ENCODE measurements at places on chromosomes 5 and 9.
A peak's percentile ranks its signal among the peaks of the same experiment; 100 is the strongest.

DNA sequence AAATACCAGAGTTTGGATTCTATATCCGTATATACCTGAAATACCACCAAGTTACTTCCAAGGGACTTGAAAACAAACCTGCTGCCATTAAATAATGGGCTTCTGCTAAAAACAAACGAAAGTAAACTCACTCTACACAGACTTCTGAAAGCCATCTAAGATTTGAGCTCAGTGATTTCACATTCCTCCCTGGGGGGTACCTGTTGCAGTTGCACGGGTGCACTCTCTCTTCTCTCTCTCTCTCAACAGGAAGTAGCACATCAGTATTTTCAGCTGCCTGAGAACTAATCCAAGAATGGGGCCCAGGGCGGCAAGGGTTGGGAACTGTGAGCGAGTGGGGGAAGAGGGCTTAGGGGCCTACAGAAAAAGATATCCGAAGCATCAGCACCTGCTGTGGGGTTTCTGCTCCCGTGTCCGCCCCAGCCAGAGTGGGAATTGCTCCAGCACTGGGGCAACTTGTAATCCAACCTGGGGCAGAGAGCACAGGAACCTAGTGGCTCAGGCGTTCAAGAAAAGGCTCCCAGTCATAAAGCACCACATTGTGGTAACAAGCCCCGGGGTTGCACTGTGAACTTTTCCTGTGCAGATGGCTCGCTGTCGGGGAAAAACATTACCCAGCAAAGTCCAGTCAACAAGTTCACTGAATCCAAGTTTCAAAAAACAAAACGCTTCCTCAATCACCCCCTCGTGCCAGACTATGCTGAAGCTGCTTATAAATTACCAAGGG, 99.8 kb downstream of the EFNA5 start:
- peak; percentile 7 for DNase-seq

GRCh38 chr9:69115621-69116020, 58.5 kb upstream of the TJP2 start:
- DNase-seq = no peak

GRCh38 chr5:31894141-31894540, 255.2 kb downstream of the PDZD2 start:
- no peak for DNase-seq

GRCh38 chr5:50745221-50745910, 78.9 kb downstream of the PARP8 start:
- DNase-seq = no peak

- no peak for DNase-seq
These were observed 46.7 kb downstream of the TNFSF8 start for GRCh38 chr9:114883709-114884108.

DNA sequence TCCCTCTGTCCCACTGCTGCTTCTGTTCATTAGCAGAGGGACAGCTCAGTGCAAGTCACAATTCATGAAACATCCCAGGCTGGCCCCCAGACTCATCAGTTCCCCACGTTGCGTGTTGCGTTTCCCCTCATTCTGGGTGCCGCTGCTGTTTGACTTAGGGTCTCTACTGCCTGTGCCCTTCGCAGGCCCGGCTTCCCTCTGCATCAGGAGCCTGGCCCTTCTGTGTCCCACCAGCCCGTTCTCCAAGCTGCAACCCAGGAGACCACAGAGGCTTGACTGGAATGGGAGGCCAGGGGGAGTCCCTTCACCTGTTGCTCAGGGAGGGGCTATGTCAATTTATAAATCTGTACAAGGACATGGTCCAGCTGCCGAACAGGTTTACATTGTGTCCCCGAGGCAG, 53.9 kb upstream of the SUSD3 start:
- DNase-seq = no peak

DNA sequence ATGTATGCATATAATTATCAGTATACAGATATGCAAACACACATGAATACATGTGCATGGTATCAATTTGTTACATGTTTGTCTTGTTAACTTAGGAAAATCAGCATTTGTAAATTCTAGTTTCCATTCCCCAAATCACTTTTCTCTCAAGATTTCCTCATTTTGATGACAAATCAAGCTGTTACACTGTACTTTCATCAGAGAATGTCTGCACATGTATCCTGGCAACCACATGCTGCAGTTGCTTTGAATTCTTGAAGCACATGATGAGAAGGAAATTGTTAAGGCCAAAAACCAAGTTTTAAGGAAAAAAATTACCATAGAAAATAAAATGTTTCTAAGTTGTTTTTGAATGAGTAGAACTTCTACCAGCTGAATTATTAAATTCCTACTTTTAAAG, 1834.5 kb downstream of the EFNA5 start:
- DNase-seq = no peak

GRCh38 chr5:129465776-129466344, 5.8 kb downstream of the ADAMTS19 start:
- no peak for DNase-seq

- no peak for DNase-seq
These were observed 10.8 kb upstream of the NUDT12 start for GRCh38 chr5:103573411-103573810.

- DNase-seq = no peak
These were observed 59.4 kb downstream of the GIN1 start for GRCh38 chr5:103060424-103060954.

DNA sequence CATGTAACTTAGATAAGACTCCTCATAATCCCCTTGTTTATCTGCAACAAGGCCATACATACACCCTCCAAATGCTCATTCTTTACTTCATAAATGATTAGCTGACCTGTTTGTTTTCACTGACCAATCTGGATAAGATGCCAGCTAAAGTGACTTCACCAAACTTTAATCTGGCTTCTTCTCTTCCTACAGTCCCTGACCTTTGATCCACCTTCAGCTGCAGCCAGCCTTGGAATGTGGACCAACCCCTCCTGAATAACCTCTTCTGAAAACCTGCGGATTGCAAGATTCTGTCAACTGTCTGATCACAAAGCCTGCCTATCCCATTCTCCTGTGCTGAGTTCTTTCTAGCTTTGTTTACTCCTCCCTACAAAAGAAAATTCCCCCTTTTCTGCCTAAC, 476.8 kb downstream of the LRRC70 start:
- DNase-seq = no peak

DNA sequence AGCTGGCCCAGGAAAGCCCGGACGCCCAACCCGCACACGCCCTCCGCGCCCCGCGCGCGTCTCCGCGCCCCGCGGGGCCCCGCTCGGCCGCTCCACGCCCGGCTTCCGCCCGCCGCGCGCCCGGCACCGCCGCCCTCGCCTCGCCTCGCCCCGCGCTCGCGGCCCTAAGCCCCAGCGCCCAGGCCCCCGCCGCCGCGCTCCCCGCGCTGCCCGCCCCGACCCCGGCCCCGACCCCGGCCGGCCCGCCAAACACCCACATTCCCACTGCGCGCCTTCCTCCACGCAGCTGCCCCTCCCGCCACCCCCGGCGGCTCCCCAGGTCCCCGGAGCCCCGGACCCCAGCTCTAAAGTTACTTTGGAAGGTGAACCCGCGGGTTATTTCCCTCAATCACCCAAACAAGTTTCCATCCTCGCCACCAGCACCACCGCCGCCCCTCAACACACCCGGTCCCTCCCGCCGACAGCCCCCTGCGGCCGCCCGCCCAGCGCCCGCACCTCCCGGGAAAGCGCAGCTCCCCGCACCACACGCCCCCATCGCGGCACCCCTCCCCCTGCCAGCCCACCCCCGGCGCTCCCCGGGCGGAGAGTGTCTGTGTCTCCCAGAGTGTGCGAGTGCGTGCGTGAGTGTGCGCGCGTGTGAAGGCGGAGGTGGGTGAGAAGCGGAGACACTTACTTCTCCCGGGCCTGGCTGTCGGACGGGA, 439 bp downstream of the SSBP2 start:
- DNase-seq = no peak

GRCh38 chr9:110083866-110084265, 124.1 kb downstream of the C9orf152 start:
- no peak for DNase-seq

DNA sequence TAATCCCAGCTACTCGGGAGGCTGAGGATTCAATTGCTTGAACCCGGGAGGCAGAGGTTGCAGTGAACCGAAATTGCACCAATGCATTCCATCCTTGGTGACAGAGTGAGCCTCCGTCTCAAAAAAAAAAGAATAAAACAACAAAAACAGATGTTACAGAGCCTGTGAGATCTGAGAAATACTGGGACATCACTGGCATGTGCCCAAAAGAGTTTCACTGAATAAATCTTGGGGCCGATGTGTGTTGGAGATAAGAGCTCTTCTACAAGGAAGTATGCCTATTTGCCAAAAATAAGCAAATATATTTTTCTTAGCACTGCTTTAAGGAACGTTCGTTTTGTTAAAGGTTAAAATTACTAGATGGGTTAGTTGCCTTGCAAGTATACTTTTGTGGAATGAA, 55.1 kb downstream of the KIAA1958 start:
- DNase-seq = no peak

- peak; percentile 48 for DNase-seq
These were observed 379.6 kb downstream of the MLLT3 start for GRCh38 chr9:20242510-20243189.

- DNase-seq = no peak
These were observed 8.1 kb downstream of the LAMC3 start for GRCh38 chr9:131017067-131017466.

- DNase-seq = peak; percentile 75
These were observed 30.7 kb downstream of the TRIP13 start for GRCh38 chr5:923281-923873.

Measured in stimulated activated CD4-positive, alpha-beta T cell treated with anti-CD3 and anti-CD28 coated beads, Interleukin-4, amount 100 ng/mL, for 24 hours (primary cell).